ENCODE measurements at places on chromosomes 5 and 9.

- no peak for DNase-seq
These were observed 14.1 kb downstream of the ZER1 start for GRCh38 chr9:128757602-128758001.

- DNase-seq, result no peak
These were observed 353.6 kb downstream of the SLIT3 start for GRCh38 chr5:168947212-168947868.

DNA sequence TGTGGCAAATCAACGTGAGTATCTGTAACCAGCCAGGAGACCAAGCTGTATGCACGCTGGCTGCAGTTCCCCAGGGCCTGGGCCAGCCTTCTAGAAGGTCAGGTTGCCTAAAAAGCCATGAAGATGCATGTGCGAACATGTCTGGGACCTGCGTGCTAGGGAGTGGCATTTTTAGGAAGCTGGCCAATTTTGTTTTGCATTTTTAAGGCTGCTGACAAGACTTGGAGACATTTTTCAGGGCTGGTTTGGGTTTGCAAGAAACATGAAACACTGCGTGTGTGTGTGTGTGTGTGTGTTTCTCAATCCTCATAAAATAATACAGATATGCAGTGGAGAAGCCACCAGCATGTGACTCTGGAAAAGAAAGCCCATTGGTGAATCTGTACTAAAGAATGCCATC lies 5.1 kb downstream of the TGFBI start:
- no peak for DNase-seq

DNA sequence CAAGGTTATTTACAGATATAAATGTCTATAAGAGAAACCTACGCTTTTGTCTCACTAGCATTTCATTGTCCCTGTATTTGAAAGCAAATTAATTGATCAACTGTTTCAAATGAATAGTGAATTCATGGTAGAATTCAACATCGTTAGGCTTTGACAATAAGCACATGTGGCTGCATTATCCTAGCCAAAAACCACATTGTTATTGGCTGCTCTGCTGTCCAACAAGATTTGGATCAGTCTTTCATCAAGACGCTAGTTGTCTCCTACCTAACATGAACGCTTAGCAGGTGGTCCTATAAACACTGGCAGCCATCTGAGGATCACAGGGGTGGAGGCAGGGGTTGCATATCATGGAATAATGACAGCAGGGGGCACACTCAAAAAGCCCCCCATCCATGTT lies 455.0 kb downstream of the CTNND2 start:
- no peak for DNase-seq

GRCh38 chr9:79390781-79391770 lies 180.7 kb upstream of the TLE4 start:
- no peak for DNase-seq

DNA sequence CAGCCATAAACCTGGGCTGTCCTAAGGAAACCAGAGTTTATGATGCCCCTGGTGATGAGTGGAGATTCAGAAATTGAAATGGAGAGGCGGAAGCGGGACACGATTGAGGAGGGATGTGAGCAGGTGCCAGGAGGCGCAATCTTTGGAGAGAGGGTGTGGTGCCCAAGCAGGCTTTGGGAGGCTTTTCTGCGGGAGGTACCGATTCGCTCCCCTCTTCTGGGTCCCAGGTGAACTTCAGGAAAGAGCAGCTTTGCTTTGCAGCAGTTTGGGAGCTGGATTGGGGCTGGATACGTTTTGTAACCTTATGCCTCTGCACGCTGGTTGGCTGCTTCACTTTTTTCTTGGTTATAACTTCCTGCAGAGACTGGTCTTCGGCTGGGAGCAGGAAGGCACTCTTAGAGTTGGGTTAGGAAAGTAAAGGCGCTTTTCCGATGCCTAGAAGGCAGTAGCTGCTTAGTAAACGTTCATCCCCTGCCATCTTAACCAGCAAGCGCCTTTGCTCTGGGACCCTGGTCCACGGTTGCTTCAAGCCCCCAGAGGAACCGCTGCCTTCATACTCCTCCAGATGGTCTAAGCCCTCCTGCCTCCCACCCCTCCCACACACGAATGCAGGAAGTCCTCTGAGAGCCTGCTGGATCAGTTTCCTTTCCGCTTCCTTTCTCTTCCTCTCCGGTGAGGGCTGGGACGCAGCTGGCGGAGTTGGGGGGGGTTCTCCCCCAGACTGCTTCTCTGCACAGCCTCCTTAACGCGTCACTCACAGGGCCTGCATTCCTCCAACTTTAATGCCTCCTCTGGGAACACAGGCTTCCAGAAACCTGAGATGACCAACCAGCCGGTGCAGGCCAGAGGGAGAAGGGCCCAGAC lies 15.2 kb upstream of the NEK6 start:
- DNase-seq, result no peak

- no peak for DNase-seq
These were observed at the start of gene ABCA2 for GRCh38 chr9:137027369-137028262. TSS of gene ABCA2 (minus strand) at chr9:137028237. CDS start at chr9:137028140, 97 bp downstream.

GRCh38 chr9:4284925-4285324 lies 14.9 kb downstream of the GLIS3 start:
- DNase-seq, result no peak

DNA sequence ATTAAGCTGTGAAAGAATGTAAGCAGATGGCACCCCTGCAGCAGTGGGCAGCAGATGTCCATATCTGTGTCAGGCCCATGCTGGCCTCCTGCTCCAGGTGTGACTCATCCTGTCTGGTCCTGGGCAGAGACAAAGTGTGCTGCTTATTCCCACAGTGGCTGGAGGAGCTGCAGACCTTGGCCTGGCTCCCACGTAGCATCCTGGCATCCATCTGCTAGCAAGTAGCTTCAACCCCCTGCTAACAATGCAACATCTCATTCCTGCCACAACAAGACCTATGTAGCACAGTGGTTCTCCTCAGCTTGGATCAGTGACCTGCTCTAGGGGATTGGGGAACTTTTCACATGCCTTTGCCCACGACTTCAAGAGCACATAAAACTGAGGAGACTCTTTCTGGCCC lies 126.4 kb upstream of the SLC12A2 start:
- peak; percentile 76 for DNase-seq

DNA sequence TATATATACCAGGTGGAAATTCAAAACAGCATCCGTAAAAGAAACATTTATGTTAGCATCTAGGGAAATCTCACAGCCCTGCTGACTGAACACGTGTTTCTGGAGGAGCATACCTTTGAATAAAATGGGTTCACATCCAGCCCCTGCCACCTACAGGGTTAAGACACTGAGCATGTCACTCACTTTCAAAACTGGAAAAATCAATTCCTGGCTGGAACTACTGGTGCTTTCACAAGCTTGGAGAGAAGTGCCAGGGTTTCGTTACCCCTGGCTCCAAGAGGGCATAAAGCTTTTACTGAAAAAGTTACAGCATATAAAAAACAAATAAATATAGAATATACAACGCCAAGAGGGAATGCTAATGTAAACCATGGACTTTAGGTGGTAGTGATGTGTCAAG lies 48.0 kb downstream of the SERINC5 start:
- no peak for DNase-seq

GRCh38 chr5:172186114-172186695 lies 1.8 kb downstream of the STK10 start:
- no peak for DNase-seq

DNA sequence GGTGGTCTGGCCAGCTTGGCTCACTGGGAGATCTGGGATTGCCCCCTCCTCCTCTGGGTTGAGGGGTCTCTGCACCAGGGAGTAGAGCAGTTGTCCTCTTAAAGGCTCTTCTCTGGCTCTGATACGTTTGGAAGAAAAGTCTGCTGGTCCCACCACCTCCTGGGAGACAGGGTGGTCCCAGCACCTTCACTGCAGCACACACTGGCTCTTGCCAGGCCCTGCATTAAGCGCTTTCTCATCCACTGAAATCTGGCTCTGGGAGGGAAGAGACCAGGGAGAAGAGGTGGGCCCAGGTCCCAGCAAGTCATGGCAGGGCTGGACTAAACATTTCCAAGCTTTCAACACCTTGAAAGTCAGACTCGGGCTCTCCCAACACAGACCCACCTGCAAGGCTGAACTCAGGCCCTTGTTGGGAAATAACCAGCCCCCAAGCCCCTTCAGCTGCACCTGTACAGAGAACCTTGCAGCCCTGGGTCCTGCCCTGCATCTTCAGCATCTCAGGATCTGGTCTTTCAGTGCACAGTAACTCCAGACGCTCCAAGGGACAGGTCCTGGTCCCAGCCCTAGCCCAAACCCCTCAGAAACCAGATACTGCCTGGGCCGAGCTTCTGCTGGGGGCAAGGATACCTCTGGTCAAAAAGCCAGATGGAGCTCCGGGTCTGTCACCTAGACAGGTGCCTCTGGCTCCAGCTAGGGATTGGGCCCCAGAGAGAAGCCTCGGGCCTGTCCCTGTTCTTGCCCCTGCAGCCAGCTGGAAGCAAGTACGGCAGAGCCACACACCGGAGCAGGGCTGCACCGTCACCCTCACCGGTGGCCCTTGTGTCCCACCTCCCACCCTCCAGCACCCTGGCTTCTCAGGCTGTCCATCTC lies 134.5 kb downstream of the DAB2IP start:
- no peak for DNase-seq

- no peak for DNase-seq
These were observed 129.7 kb downstream of the ARL15 start for GRCh38 chr5:54180630-54181031.

GRCh38 chr9:36328798-36329411 lies 70.7 kb upstream of the GNE start:
- no peak for DNase-seq

GRCh38 chr9:114894609-114895433 lies 35.6 kb downstream of the TNFSF8 start:
- DNase-seq, result no peak

DNA sequence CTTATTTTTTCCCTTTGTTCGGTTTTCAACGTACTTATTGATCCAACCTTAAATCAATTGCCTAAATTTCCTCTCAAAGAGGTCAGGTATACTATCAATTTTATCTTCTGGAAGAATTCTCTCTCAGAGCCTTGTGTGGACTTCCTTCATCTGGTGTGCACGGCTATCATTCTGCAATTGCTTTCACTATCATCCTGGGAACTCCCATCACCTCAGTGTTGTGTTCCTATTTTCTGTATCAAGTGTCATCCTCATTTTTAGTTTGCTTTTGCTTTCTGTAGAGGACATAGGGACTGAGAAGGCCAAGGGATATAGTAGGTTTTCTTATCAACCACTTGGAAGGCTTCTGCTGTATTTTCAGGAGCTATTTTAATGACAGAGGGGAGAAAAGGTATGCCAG lies 11.3 kb downstream of the STOM start:
- no peak for DNase-seq

GRCh38 chr5:41156739-41157138 lies 56.6 kb downstream of the C6 start:
- DNase-seq, result no peak

DNA sequence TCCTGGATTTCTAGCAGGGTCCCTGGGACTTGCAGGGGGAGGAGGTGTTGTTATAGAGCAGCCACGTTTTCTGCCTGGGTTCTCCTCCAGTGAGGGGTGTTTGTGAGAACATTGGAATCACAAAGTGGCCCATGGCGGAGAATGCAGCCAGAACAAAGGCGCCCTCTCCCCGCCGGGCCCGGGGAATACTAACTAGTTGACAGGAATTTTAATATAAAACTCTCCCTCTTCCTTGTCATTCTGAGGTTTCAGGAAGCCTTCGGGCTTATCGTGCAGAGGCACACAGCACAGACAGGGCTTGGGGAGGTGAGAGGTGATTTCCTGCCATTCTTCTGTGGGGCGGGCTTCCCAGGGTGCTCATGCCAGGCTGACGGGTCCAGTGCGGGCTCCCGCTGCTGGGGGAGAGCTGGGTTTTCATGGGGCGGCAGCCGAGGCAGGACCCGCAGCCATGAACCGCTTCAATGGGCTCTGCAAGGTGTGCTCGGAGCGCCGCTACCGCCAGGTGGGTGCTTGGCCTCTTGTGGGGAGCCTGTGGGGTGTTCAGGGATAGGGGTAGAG lies 37.7 kb downstream of the RGS3 start:
- DNase-seq, result no peak

DNA sequence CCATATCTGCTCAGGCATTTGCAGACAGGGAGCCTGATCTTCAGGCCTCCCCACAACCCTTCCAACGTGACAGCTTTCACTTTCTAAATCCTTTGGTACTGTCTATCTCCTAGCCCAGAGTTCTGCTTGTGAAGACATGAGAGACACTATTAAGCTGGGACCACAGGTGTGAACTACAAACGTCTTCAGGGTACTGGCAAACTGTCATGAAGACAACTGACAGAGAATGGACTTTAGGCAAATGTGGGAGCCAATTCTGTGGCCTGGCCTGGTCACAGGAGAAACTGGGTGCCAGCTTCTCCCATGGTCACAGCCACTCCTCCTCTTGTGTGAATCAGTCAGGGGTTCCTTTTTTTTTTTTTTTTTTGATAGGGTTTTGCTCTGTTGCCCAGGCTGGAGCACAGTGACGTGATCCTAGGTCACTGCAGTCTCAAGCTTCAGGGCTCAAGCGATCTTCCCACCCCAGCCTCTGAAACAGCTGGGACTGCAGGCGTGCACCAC lies 10.4 kb downstream of the TRIM14 start:
- DNase-seq, result no peak

DNA sequence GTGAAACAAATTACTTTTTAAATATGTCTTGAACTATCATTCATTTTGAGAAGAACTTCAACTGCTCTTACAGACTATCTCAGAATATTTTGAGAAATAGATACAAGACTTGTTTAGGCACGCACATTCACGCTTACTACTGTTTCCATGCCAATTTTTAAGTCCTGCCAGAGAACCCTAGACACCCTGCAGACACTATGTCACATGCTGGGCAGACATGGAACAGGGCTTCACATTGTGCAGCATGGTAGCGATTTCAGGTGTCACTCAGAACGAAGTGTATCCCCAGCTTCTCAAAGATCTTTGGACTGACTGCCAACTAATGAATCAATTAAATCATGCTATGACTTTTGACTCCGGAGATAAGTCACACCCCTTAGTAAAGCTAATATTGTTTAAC lies 128.7 kb upstream of the SLC27A6 start:
- DNase-seq, result no peak

DNA sequence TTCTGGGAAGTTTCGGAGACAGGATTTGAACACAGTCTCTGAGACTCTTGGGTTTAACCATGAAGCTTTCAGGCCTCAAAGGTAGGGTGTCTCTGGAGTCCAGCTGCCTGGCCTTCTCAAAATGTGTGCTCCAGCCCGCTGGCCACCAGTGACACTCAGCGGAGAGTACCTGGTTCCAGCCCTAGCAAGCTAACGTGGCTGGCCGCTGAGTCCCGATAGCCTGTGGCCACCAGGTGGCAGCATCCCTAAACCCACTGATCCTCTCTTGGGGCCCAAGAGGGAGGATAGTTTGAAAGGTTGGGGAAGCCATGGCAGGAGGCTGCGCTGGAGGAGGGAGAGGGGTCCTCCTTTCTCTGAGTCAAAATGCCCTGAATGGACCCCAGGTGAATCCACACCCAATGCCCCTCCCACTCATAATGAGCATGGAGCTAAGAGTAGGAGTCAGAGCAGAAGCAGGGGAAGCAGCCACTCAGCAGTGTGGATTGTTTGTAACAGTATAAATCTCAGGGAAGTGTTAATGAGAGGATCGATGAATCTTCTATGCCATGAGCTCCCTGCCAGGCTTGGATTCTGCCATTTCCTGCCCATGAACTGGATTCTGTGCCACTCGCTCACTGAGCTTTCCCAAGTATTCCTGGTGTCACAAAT lies 5.4 kb upstream of the TIFAB start:
- DNase-seq, result peak; percentile 79

All from cardiac septum (tissue), 1 donor.